ENCODE measurements at places on chromosomes 3 and 15. TPM values are rescaled to one million over a fixed set of nuclear protein-coding genes. Genes with fewer than 3 reads are reported as not detected.

- DNase-seq: no peak
These were observed 100.8 kb upstream of the SLC6A6 start for GRCh38 chr3:14301558-14301957.

DNA sequence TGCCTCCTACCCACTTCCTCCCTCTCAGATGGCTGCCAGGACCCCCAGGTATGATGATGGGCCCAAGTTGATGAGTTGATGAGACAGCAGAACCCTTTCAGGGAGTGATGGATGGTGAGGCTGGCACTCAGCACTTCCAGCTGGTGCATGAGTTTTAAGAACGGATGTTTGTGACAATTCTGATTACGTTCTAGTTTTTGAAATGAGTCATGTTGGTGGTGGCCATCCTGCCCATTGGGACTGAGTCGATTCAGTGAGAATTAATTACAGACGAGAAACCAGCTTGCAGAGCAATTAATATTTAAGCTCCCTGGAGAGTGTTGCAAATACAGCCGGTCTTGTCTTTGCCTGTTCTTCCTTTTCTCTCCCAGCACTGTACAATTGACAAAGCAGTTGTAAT, 56.9 kb upstream of the NR2C2 start:
- no peak for DNase-seq

DNA sequence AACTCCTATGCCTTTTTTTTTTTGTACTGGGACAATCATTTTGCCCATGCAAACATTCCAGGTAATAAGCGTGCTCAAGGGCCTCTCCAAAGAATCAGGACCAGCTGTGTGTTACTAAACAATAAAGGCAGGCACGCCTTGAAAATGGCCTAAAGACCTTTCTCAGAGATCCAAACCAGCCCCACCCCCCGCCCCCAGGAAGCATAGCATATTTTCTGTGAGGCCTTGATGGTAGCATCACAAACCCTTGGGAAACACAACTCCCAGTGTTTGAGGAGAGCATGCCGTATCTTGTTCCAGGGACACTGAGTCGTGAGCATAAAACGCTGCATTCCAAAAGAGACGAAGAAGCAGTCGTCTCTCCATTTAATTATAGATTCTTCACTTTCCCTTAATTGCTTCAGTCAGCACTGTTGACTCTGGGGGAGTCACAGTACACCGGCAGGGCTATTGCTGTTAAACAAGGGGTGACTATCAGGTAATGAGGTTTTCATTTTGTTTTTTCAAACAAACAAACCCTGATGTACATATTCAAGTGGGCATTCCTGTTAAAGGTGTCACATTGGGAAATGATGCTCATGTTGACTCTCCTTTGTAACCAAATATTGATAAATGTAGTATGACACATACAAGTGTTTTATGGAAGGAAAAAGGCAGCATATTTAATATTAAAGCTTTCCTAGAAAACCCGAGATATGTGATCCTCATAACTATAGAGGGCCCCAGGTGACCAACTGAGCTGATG, 4.4 kb upstream of the TPM1 start:
- DNase-seq: no peak

DNA sequence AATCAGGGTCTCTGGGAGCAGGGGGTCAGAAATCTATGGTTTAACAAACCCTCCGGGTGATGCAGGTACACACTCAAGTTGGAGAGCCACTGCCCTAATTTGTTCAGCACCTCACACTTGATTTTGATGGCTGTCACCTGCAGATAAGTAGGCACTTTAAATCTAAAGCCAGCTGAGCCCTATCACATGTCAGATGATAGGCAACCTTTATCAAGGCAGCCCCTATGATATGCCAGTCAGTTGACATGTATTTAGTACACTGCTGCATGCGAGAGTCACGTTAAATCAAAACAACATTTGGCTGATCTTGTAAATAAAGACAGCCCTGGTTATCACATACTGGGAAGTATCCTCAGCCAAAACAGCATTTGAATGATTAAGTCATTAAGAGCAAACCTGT, 104.4 kb upstream of the MCTP2 start:
- no peak for DNase-seq

Gene ST8SIA2
- not detected for total RNA-seq

Gene GXYLT2
- total RNA-seq: not detected

Gene ALAS1
- total RNA-seq: 56.1 TPM

DNA sequence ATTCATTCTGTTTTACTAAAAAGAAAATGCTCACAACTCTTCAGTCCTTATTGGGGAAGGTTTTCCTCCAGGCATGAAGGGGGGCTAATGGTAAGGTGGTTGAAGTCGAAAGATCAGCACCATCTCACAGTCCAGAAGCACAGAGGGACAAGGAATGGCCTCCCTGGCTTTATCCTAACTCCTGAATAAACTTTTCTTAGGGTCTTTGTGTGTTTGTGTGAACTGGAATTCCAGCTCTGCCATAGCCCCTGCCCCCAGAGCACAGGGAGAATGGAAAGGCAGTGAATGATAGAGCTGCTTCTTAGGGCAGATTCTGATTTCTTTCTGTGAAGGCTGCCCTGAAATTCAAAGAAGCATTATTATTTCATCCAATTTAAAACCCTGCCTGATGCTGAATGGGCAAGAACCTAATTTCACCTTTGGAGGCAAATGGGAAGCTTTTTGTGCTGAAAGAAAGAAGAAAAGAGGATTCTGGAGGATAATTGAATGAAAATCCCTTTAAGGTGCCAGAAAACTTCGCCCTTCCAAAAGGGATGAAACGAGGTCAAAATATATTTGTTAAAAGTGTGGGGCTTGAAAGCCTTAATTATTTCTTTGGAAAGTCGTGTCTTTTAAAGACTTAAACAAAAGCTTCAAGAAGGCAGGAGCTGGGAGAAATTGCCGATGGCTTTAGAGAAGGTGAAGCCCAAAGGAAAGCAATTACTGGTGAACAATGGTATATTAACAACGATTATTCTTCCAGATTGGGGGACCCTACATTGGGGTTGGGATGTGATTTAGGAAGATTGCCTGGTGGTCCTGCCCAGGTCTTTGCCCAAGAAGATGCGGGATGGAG, 259.9 kb upstream of the RGMA start:
- no peak for DNase-seq

Gene UBA7
- total RNA-seq: 101 TPM

DNA sequence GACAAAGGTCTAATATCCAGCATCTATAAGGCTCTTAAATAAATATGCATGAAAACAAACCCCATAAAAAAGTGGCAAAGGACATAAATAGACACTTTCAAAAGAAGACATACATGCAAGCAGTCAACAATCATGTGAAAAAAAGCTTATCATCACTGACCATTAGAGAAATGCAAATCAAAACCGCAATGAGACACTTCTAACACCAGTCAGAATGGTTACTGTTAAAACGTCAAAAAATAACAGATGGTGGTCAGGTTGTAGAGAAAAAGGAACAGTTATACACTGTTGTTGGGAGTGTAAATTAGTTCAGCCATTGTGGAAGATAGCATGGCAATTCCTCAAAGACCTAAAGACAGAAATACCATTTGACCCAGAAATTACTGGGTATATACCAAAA, 440.7 kb upstream of the KCNMB2 start:
- DNase-seq: no peak

- no peak for DNase-seq
These were observed 38.8 kb downstream of the LMCD1 start for GRCh38 chr3:8540456-8540855.

Gene RNF7
- total RNA-seq: 76.9 TPM

GRCh38 chr3:13018043-13018451, 55.2 kb downstream of the IQSEC1 start:
- DNase-seq: no peak

Gene ADGRG7
- total RNA-seq: not detected

Gene GLCE
- 4.4 TPM for total RNA-seq

DNA sequence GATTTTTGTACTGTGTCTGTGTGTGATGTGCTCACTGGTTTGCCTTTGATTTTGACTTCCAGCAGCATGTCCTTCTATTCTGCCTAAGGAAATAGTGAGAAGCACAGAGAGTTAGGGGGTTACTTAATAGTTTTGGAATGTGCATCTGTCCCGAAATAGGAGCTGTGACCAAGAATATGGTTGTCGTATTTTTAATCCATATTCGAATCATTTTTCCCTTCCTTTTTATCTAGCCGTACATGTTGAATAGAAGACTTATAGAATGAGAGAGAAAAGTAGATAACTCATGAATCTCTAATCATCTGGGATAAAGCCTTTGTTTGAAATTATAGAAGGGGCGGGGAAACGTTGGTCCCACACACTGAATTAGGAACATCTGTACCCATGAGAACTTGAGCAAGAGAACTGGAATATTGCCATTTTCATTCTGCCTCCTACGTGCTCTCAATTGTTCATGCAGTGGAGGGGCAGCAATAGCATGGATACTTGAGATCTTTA, 23.6 kb downstream of the CRTC3 start:
- no peak for DNase-seq

- no peak for DNase-seq
These were observed 42.0 kb downstream of the CRYBG3 start for GRCh38 chr3:97863775-97864174.

GRCh38 chr3:112425858-112426750, 73.2 kb downstream of the BTLA start:
- DNase-seq: no peak

- DNase-seq: no peak
These were observed 272.6 kb downstream of the PDCD6IP start for GRCh38 chr3:34070831-34071585.

GRCh38 chr3:43347774-43348173, 61.4 kb downstream of the SNRK start:
- DNase-seq: no peak

Gene ARPP21
- total RNA-seq: not detected

DNA sequence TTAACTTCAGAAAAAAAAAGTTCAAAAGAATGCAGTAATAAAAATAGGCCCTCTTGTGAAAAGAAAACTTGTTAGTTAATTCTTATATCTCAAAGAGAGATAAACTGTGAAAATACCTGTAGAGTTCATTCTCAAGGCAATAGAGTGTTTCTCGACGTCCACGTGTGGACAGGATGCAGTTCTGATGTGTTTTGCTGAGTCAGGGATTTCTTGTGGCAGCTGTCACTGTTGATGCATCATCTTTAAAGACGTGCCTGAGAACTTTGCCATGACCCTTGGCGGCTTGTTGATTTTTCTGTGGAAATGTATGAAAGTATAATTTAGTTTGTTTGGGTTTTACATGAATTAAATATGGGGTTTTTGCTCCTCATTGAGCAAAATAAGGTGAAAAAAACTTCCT, 702.2 kb downstream of the NLGN1 start:
- DNase-seq: no peak

GRCh38 chr3:30680789-30681648, 74.6 kb downstream of the TGFBR2 start:
- DNase-seq: no peak

DNA sequence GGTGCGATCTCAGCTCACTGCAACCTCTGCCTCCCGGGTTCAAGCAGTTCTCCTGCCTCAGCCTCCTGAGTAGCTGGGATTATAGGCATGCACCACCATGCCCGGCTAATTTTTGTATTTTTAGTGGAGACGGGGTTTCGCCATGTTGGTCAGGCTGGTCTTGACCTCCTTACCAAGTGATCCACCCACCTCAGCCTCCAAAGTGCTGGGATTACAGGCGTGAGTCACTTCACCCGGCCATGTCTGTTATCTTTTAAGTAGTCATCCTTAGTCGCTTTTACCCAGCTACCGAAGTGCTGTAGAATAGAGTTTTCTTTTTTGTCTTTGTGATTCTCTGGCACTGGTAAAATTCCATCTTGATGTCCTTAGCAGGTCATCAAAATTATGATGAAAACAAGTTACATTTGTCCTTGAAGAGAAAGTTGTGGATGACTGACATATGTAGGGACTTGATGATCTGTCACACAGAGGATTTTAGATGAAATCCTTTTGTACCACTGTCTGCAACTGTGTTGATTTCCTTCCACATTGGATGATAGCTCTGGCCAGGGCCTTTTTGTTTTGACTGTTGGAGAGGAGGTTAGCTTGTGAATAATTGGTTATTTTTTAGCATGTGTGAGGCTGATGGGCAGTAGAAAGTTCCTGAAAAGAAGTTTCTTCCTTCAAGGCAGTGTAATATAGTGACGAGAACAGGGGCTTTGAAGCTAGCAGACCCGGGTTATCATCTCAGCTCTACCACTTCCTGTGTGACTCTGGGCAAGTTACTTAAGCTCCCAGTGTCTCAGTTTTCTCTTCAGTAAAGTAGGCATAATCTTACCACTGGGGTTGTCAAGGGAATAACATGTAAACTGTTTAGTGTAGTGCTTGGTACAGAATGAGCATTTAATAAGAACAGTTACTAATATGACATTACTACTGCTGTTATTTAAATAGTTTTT, 18.8 kb downstream of the ATG7 start:
- DNase-seq: no peak

DNA sequence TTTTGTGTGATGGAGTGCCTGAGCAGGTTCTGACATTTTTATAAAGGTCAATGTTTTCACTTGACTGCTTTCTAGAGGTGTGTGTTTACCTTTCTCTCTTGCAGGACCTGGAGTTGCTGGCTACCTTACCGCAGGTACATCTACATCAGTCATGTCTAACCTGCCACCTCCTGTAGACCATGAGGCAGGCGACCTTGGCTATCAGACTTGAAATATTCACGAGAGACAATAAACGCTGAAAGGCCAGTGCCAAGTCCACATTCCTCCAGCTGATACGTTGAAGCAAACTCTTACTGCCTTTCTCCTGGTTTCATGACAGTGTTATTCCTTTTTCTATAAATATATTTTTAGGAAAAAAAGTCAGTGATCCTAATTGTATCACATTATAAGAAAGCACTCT, 59.0 kb upstream of the ACKR4 start:
- no peak for DNase-seq

Gene DAZL
- not detected for total RNA-seq

Gene NPTN
- total RNA-seq: 37.2 TPM

DNA sequence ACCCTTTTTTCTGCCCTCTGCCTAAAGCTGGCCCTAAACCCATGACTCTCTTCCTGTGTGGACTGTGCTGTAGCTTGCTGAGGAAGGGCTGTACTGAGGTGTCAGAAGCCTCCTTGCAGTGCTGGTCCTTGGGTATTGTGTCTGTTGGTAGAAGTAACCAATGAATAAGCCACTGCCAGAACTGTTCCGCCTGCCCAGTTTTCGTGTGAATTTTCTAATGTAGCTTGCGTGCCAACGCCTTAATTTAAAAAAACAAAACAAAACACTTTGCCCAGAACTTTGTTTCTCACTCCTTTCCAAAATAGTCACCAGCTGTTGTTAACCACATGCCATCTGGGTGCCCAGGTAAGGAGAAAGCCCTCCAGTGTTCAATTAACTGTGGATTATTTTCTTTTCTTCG, 101.9 kb downstream of the KLHL25 start:
- no peak for DNase-seq

DNA sequence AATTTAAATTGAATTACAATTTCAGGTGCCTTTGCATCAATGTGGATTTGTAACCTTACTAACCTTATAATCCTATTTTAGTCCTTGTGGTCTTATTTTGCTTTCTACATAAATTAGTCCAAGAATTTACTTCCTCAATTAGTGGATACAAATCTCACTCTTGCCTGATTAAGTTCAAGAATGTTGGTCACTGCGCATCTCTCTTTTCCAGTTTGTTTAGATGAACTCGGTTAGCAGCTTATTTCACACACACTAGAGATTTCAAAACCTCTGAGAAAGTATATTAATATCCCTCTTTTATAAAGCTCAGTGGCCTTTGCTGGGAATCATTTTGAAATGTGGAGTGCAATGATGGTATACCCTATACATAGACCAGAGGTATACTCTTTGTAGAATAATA, 243.4 kb downstream of the DTWD1 start:
- no peak for DNase-seq
